ENCODE measurements at places on chromosomes 2 and 18.

GRCh38 chr2:69309351-69310110 is 77.5 kb downstream of the GFPT1 start:
- no peak for DNase-seq

GRCh38 chr2:207330912-207331311 is 165.2 kb upstream of the KLF7 start:
- DNase-seq: peak; percentile 87

- no peak for DNase-seq
Measured at GRCh38 chr2:88933980-88934379, 242.5 kb downstream of the RPIA start.

DNA sequence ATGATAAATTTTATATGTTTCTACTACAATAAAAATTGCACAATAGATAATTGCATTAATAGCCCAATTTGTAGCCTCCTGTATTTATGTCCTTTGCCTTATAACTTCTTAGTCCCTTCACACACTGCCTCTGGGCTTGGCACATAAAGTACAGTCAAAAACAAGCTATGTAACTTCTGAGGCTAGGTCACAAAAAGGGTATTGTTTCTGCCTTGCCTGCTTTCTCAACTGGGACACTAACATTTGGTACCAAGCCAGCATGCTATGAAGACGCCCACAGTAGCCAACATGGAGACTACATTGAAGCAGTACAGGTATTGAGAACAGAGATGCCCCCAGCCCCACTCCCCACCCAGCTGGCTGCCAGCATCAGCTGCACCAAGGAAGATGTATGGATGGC is 5.4 kb upstream of the SLC3A1 start:
- no peak for DNase-seq

DNA sequence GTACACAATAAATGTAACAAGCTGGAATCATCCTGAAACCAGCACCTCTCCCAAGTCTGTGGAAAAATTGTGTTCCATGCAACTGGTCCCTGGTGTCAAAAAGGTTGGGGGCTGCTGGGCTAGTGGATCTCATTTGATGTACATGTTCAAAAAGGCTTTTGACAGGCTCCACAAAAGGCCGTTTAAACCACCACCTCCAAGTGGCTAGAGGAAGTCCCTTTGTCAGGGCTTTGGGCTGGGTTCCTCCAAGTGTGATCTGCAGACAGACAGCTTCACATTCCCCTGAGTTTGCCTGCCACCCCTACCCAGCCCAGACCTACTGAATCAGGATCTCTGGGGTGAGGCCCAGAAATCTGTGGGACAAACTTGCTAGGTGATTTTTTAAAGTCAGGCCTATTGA is 84.7 kb downstream of the TGFA start:
- no peak for DNase-seq

DNA sequence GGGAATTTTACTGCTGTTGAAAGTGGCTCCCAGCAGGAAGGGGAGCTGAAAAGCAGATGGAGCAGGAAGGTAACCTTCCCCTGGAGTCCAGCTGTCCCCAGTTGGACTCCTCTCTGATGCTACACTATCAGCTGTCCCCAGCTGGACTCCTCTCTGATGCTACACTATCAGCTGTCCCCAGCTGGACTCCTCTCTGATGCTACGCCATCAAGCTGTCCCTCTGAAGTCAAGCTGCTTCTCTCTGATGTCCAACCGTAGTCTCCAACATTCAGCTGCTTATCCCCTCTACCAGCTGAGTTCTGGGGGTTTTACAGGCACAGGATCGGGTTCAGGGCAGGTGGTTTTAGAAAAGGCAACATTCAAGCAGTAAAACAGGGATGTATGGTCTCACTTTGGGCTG is 19.8 kb upstream of the SUCLG1 start:
- no peak for DNase-seq

DNA sequence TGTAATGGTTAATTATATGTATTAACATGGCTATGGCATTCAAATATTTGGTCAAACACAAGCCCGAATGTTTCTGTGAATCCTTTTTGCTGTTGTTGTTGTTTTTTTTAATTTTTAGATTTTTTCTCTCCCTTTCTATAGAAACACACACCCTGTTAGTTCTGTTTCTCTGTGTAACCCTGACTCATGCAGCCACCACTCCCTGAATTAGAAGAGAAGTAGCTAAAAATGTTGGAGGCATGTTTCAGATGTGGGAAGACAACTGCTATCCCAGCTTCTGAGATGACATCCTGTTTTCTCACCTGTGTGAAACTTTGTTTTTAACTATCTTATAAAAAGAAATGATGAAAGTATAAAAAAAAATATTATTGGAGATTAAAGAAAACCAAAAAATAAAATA is 219.6 kb upstream of the RGPD4 start:
- DNase-seq: no peak

DNA sequence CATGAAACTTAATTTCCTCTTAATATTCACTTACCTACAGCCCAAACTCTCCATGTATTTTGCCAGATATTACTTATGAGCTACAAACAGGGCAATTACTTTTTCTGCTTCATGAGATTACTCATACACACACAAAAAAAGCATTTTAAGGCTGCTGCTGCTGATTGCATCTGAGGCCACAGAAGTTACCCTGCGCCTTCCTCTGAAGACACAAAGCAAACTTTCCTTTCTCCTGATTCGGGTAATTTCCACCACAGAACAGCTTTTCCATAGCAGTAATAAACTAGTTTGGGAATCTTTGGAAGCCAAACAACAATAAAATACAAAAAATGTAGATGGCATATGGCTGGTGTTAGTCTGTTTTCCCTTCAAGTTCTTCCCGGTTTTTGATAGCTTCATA is 6.2 kb downstream of the TTC32 start:
- no peak for DNase-seq

GRCh38 chr2:150431561-150432311 is 55.7 kb downstream of the RND3 start:
- DNase-seq: no peak

Data from H4 (cell line).